NCI-H526 treated with DMSO at 0.1 percent for 48 hours (cell line): ENCODE measurements at places on chromosomes 4 and X.

GRCh38 chrX:16711893-16712547 is 449 bp downstream of the CTPS2 start:
- DNase-seq: no peak

- no peak for DNase-seq
Observed at GRCh38 chrX:120824021-120824420, 51.6 kb downstream of the CT47B1 start.

GRCh38 chrX:67724359-67725110 is 180.7 kb downstream of the AR start:
- no peak for DNase-seq

- DNase-seq: no peak
Observed at GRCh38 chrX:21798677-21799219, 40.7 kb upstream of the MBTPS2 start.

DNA sequence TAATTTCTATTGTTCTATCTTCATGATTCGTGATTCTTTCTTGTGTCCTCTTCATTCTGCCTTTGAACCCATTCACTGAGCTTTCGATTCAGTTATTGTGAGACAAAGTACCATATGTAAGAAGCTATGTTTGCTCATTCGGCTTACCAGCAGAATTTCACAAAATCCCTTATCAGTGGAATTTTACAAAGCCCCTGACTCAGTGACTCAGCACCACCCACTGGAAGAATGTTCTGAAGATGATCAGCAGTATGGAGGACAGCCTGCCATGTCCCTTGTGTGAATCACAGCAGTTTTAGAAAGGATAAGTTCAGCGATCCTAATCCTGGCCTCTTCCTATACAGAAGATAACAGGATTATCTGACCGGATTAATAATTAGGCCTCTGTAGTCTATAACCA is 5.8 kb upstream of the UXT start:
- DNase-seq: no peak

DNA sequence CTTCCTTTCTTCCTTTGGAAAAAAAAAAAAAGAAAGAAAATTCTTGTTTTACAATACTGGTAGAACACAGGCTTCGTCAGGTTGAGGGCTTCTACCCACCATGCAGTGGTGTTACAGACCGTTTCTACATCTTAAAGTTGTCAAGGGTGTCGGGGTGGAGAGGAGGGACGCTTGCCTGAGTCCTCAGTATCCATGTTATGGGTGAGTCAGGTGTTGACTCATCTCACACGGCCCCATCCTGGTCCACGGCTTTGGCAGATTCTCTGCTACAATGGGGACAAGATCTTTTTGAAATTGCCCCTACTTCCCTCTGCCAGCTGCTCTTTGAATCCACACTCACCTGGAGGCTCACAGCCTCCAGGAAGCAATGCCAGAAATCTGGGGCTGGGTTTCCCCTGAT is 310.3 kb upstream of the ZFP42 start:
- DNase-seq: no peak

- no peak for DNase-seq
Observed at GRCh38 chr4:80071604-80072227, 1.3 kb downstream of the ANTXR2 start.

GRCh38 chrX:84188320-84188834 is 378 bp upstream of the RPS6KA6 start:
- DNase-seq: peak; percentile 47

DNA sequence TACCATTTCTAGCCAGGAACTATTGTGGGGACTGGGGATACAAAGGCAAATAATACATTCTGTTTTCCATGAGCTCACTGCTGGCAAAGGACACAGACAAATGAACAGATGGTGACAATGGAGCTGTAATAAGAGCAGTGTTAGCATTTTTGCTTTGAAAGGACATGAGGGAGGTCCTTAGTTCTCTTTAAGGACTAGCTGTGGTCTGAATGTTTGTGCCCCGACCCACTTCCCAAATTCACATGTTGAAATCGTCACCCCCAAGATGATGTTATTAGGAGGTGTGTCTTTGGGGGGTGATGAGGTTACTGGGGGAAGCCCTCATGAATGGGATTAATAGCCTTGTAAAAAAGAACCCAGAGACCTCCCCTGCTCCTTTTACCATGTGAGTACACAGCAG is 30.3 kb downstream of the CCNG2 start:
- no peak for DNase-seq

DNA sequence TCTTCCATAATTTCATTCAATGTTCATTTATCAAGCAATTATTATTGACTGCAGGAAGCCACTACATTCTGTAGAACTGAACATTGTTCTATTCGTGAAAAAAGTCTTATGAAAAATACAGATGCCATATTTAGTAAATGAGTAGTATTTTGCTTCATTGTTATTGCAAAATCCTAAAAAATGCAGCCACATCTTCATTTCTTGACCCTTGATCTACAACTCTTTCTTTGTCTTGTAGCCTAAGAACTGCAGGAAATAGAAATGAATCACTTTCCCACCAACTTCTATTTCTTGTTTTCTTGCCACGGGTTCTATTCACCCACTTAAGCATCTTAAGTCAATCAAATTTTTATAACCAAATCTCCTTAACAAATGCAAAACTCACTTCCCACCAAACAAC is 63.3 kb downstream of the KCNIP4 start:
- DNase-seq: no peak
